ENCODE measurements at places on chromosomes 2 and 18.
A peak's percentile ranks its signal among the peaks of the same experiment; 100 is the strongest.

GRCh38 chr18:61980355-61980754 lies 87.5 kb upstream of the RNF152 start:
- no peak for DNase-seq

DNA sequence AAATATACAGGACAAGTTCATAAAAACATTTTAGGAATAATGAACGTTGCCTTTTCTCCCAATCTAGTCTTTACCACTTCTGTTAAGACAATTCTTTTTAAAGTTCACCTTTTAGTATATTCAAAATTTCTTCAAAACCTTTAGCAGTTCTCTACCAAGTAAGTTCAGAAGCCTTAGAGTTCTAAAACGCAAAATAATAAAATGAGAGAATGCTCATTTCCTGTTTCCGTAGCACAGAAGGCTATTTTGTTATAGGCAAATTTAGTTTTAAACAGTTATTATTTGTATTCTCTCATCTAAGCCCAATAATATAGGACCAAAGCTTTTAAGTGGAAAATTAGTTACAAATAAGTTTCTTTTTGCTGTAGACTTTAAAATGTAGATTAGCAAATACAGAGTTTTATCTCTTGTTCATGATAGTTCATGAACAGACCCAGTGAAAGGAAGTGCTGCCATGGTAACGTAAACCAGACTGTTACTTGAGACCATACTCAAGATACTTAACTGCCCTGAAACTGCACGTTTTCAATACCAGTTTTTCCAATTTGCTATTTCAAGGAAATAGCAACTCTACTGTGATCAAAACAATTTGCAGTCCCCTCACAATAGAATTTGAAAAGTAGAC lies 173.1 kb upstream of the STON1 start:
- DNase-seq: peak; percentile 77

GRCh38 chr2:20604951-20605381 lies 45.9 kb downstream of the HS1BP3 start:
- peak; percentile 89 for DNase-seq

DNA sequence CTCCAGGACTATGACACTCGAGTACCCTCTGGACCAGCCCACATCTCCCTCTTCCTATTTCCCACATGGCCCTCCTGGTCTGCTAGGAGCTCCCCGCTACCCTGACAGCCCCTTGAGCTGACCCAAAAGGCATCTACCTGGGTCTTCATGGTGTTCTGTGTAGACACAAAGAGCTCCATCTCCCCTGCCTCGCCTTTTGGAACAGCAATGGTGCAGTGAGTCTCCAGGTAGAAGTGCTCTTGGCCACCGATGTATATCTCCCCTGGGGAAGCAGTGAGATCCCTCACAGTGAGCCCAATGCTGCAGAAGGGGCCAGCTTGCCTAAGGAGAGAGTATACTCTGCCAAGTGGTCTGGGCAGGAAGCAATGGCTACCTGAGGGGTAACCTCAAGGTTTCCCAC lies 47.8 kb downstream of the XDH start:
- DNase-seq: no peak

DNA sequence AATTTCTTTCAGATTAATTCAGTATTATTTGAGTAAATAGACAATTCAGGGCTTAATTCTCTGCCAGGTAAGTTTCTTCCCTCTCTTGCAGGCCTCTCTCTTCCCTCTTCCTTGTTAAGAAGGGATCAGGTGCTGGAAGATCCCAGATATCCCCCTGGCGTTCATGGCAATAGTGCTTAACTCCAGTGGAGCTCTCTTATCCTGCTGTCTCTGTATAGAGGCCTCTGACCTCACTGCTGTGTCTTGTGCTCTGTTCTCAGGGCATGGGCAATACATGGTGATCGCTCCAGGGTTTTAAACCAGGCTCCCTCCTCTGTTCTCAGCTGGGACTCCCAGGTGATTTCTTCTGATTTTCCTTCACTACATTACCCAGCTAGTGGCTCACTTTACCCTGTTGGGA lies 226.8 kb downstream of the MC4R start:
- no peak for DNase-seq

DNA sequence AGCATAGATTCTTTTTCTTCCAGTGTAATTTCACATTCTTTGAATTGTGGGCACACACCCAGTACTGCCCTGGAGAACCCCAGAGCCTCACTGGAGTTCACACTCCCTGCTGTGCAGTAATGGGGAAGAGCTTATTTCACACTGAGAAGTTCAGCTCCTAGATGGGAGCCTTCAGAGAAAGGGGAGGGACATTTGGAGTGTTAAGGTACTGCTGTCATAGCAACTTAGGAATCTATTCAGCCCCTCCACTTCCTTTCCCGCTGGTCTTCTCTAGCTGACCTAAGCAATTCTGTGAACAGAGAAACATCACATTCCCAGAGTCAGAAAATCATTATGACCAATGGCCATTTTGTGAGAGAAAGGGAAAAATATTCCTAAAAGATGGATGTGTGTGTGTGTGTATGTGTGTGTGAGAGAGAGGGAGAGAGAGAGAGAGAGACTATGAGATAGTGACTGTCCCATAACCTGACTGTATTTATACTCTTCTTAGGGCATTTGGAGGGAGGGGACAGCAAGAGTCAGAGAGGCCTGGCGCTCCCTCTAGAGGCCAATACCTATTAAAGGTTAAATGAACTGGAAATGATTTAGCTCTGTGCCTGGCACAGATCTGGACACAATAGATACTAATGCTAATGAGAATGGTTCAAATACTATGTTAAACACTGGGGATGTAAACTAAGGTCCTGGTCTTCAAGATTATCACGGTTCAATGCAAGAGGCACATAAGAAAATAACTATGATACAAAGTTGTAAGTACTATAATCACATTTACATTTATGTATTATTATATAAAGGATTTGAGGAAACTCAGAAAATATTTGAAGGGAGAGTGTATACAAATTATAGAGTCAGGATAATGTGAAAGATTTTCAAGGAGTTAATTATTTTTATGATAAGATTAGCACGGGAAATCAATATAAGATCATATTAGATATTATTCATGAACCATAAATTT lies 41.5 kb upstream of the RPE start:
- DNase-seq: peak; percentile 89

DNA sequence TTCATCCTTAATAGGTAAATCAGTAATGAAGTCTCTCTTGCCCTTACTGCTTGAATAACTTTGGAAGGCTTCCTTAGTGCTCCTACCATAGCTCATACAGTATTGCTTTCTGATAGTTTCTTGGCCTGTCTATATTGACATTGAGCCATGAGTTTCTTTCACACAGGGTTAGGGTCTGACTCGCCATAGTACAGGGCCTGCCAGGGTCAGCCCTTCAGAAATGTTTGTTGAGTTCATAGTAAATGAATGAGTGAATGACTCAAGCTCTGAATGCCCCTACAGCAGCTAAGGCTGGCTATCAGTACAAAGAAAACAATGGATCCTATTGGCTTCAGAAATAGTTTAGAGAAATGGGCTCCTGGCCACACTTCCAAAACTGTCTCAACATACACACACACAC lies 65.0 kb upstream of the LRATD1 start:
- DNase-seq: peak; percentile 14

DNA sequence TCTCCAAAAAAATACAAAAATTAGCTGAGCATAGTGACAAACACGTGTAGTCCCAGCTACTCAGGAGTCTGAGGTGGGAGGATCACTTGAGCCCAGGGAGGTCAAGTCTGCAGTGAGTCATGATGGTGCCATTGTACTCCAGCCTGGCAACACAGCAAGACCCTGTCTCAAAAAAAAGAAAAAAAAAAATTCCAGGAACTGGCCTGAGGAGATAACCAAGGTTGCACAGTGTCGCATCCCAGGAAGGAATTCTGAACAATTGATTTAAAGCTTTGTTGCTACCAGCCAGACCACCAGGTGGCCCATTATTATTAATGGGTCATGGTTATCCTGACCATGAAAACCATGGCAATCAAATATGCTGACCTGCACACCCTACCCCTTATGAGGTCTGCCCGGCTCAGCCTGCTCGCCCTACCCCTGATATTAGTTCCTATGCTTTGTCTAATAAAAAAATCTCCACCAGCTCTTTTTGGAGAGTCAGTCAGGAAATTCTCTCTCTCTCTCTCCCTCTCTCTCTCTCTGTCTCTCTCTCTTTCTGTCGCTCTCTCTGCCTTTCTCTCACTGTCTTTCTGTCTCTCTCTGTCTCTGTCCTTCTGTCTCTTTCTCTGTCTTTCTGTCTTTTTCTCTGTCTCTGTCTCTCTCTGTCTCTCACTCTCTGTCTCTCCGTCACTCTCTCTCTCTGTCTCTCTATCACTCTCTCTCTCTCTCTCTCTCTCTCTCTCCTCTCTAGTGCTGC lies 73.7 kb downstream of the NCAPH start:
- DNase-seq: no peak

GRCh38 chr2:72980535-72981217 lies 63.4 kb downstream of the EMX1 start:
- peak; percentile 22 for DNase-seq

- DNase-seq: no peak
Observed at GRCh38 chr2:126784621-126785020, 114.1 kb upstream of the TEX51 start.

GRCh38 chr2:137208431-137208891 lies 443.1 kb downstream of the THSD7B start:
- DNase-seq: peak; percentile 68

DNA sequence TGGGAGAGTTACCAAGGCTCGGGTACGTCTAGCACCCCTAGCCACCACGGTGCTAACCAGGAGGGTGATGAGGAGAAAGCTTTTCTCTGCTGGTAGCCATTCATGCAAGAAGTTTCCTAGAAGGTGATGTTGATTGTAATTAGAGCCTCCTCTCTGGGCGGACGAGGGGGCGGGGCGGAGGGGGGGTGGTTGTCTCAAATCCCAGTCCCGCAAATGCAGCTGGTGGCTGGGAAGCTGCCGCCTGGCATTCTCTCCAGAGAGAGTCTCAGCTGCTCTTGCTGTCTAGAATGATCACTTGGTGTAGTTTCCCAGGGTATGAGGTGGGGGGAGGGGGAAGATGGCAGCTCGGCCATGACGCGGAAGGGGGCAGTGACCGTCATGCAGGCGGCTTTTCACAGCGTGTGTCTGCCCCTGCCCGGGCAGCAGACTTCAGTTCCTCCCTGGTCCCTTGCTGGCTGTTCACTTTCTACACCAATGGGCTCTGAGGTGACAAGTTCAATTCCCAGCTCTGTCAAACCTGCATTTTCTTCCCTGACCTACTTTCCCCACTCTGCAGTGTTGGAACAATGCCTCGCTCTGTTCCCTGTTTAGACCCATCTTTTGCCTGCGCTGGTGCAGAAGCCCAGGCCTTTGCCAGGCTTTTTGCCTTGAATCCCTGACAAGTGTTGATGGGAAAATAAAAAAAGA lies 61.5 kb upstream of the KLF7 start:
- DNase-seq: peak; percentile 65

GRCh38 chr2:20351555-20352229 lies 1.0 kb upstream of the PUM2 start:
- DNase-seq: no peak

Data from astrocyte of the spinal cord (primary cell).